Right cardiac atrium (tissue), 5 donors: ENCODE measurements at places on chromosomes 3 and 15. TPM values are rescaled to one million over a fixed set of nuclear protein-coding genes. Genes with fewer than 3 reads are reported as not detected.

MORC1 gene
- total RNA-seq = not detected

CACNA2D2 gene
- total RNA-seq = 41.8 TPM

CCDC191 gene
- total RNA-seq = 1.8 TPM

GOLGA6L4 gene
- total RNA-seq = 1.4 TPM

GOLGA8J gene
- 0.28 TPM for total RNA-seq

SUCNR1 gene
- 2.4 TPM for total RNA-seq

CTXND1 gene
- total RNA-seq = 3.9 TPM

SPESP1 gene
- total RNA-seq = 5.3 TPM
